ENCODE measurements at places on chromosomes 6 and 20.

DNA sequence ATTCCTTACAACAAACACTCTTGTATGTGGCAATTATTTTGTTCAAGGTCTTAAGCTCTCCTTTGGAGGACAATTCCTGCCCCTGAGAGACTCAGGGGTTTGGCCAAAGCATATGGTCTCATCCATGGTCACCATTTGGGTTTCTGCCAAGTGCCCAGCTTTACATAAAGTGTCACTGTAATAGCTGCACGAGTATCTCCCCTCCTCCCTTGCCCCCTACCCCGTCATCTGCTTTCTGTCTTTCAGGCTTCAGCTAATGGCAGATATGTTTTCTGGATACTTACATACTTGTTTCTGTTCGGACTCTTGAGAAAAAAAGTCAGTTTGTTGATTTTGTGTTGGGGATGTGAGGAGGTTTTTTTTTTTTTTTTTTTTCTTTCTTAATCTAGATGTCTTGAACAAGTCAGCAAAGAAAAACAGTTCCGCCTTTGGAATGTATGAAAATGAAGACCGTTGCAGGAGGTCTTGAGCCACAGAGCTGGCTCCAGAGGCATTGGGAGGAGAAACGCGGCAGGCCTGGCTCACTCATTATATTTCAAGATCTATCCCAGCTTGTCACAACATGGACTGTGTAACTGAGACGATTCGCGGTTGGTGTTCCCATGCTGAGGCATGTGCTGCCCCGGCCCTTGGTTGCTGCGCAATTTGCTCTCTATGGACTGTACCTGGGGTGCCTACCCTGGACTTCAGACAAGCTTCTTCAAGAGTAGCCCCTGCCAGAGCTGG, 32.6 kb upstream of the STX16 start:
- no peak for DNase-seq

DNA sequence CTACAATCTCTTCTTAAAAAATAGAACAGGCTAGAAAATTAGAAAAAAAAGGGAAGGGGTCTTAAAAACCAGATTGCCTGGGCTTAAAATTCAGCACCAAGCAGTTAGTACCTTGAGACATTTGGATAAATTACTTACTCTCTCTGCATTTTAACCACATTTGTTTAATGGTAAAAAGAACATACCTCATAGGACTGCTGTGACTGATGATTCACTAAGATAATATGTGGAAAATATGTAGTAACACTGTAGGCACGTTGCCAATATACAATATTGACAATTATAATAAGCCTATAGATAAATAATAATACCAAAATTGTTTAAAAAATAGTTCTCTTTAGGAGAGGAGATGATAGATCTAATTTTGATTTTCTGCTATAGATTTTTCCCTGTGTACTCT, 750.4 kb downstream of the TENT5A start:
- DNase-seq, result no peak

GRCh38 chr6:15755526-15755925, 92.7 kb upstream of the DTNBP1 start:
- no peak for DNase-seq

DNA sequence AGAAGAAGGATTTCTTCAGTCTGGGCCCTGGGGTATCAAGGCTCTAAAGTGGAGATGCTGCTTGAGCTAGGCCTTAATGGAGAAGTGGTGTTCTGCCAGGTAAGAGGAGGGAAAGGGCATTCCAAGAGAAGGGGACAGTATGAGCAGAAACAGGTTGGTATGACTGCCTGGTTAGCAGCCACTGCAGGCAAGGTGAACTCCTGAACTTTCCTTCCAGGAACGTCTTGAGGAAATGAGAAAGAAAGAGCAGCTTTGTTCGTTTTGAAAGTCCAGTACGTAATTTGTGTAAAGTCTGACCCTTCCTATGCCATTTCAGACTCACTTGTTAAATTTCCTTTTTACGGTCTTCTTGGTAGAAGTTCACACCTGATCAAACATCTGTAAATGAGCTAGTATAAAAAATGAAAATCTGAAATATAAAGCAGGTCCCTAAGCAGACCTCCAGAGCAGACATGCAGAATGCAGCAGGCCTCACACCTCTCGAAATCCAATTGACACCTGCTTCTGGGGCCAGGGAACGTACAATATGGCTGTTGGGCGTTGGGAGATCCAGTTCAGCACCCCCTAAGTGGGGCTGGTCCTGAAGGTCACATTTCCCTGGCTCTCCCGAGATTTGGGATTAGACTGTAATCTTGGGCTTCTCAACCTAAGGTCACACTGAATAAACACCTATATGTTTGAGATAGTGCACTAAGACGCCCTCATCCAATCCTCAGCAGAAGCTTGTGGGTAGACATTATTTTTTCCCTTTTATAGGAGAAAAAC, 33.6 kb downstream of the MYLK4 start:
- DNase-seq, result no peak

DNA sequence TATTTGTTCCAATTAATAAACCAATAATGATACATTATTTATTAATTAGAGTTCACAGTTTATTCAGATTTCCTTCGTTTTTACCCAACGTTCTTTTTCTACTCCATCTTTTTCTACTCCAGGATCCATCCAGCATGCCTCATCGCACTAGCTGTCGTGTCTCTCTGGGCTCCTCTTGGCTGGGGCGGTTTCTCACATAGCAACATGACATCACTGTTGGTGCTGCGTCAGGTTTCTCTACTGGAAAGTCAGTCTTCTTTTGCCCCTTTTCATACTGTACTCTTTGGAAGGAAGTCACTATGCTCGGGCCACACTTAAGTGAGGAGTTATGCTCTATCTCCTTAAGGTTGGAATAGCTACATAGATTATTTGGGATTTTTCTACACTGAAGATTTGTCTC, 13.7 kb upstream of the SOX12 start:
- DNase-seq, result no peak

DNA sequence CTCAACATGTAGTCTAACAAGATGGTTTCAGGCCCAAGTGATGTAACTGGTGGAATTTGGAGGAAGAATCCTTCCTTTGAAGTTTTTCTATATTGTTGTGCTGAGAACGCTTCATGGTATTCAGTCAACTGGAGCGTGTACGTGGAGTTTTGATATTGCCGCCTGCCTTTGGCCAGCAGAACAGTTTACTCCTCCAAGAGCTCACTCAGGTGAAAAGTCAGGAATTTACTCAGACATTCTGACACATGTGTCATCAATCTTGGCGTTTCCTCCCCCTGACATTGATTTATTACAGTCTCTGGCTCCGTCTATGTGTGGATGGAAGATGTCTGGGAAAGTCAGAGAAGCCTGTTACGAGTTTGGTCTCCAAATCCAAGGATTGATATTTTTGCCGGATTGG, 19.0 kb upstream of the TGM2 start:
- DNase-seq, result no peak

DNA sequence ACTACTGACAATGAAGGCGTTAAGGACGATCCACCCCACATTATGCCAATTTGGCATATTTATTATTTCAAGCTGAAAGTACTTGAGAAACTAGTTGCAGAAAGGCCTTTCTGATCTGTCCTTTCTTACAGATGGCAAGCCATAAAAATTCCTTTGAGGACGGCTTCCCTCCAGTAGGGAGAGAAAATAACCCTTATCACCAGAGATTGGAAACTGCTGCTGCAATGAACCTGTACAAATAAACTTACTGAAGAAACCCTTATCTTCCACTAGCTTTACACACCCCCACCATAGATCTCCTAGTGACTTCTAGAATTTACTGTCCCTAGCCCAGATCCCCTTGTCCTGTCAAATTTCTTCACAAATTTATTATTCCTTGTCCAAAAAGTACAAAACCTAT, 105.2 kb downstream of the MAP7 start:
- DNase-seq, result no peak

DNA sequence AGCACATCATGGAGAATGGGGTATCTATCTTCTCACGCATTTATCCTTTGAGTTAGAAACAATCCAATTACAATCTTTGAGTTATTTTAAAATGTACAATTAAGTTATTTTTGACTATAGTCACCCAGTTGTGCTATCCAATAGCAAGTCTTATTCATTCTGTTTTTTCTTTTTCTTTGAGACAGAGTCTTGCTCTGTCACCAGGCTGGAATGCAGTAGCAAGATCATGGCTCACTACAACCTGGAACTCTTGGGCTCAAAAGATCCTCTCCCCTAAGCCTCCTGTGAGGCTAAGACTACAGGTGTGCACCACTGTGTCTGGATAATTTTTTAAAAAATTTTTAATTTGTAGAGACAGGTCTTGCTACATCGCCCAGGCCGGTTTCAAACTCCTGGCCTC, 201.5 kb upstream of the ZNF217 start:
- DNase-seq, result no peak

GRCh38 chr6:53802582-53802981, 7.8 kb downstream of the LRRC1 start:
- no peak for DNase-seq

DNA sequence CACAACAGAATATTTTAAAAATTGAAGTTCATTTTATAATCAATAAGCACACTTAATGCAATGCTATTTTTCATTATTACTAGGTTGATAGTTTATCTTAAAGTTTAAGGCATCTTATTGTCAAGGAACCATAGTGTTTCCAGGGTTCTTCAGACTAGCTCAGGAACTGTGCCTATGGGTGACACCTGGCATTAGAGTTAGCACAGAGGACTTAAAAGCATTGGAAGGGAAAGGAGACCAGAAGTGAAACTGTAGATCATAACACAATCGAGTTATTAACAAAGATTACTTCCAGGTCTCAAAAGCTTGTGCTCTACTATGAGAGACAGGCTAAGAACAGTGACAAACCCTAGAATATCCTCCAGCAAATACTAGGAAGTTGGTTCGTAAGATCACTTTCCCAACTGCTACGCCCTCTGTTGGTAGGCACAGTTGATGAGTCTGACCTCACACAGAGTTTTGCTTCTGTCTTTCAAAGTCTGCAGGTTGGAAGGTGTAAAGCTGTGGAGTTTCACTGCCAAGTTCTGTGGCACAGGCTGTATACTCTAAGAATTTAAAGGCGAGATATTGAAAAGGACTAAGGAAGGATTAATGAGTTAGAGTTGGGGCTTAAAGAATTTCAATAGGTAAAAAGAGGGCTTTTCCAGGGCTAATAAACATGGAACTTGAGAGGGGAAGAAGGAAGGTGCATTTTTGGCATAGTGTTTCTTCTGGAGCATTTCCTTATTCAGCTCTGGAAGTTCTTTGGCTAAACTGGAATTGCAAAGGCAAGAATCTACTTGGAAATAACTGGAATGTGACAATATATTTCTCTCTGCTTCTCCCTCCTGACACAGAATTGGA, 531.3 kb upstream of the JAG1 start:
- DNase-seq, result no peak
